ENCODE measurements at places on chromosomes 3 and 15. TPM values are rescaled to one million over a fixed set of nuclear protein-coding genes. Genes with fewer than 3 reads are reported as not detected.

DNA sequence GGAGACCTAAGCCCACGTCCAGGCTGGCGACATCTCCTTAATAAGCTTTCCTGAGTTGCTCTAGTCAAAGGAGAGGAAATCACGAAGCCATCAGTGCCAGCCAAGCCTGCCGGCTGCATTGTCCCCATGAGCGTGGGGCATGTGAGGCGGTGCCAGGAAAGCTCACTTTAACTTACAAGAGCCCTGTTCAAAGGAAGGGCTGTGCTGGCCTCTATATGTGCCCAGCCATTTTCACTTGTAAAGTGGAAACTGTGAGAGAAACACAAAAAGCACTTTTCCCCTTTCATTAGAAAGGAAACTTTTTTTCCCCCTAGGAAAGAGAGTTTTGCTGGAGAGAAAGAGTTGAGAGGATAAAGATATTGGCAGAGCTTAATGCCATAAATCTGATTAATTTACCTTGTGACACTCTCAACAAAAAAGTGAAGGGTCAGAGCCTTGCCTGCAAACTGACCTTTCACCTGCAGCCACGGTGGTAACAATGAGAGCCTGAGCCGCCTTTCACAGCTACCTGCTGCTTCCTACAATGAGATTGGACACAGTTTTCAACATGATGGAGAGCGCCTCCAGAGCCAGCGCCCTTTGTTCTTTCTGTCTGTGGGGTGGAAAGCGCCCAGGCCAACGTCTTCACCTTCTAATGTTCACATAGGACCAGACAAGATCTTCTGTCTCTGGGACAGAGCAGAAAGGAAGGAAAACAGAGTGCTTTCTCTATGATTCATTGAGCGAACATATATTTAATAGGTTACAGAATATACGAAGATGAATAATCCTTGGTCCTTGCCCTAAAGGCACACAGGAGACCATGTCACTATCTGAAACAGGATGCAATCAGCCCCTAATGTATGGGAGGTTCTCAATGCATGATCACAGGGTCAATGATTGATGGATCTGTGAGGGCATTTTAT lies 233.1 kb upstream of the HES1 start:
- no peak for DNase-seq

- no peak for DNase-seq
Measured at GRCh38 chr15:86231864-86232721, 152.4 kb downstream of the AGBL1 start.

GRCh38 chr3:120281261-120281660 lies 3.8 kb downstream of the GPR156 start:
- DNase-seq: no peak

GRCh38 chr3:174337227-174337626 lies 521.9 kb upstream of the NAALADL2 start:
- DNase-seq: no peak

Gene CHCHD4
- total RNA-seq: 17.3 TPM

- DNase-seq: no peak
Measured at GRCh38 chr3:174863488-174863887, 4.4 kb downstream of the NAALADL2 start.

Gene CCR8
- total RNA-seq: not detected

GRCh38 chr15:83919319-83919830 lies 265.5 kb downstream of the ADAMTSL3 start:
- DNase-seq: no peak

DNA sequence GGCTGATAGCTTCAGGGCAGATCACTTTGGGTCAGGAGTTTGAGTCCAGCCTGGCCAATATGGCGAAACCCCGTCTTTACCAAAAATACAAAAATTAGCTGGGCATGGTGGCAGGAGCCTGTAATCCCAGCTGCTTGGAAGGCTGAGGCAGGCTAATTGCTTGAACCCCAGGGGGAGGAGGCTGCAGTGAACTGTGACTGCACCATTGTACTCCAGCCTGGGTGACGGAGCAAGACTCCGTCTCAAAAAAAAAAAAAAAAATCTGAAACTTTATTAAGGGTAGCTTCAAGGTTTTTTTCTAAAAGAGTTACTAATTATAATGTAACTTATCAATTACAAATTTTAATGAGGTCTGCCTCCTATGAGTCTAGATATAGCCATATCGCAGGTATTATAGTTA lies 5.1 kb downstream of the NECTIN3 start:
- no peak for DNase-seq

- DNase-seq: no peak
Measured at GRCh38 chr3:69388241-69388640, 2.4 kb upstream of the FRMD4B start.

GRCh38 chr3:16050641-16051467 lies 123.6 kb upstream of the GALNT15 start:
- no peak for DNase-seq

- no peak for DNase-seq
Measured at GRCh38 chr3:10387881-10388609, 67.1 kb upstream of the SEC13 start.

- no peak for DNase-seq
Measured at GRCh38 chr3:183254487-183255347, 1.7 kb downstream of the B3GNT5 start.

GRCh38 chr3:118782755-118783202 lies 251.9 kb downstream of the IGSF11 start:
- no peak for DNase-seq

Gene PAQR5
- 10.5 TPM for total RNA-seq

DNA sequence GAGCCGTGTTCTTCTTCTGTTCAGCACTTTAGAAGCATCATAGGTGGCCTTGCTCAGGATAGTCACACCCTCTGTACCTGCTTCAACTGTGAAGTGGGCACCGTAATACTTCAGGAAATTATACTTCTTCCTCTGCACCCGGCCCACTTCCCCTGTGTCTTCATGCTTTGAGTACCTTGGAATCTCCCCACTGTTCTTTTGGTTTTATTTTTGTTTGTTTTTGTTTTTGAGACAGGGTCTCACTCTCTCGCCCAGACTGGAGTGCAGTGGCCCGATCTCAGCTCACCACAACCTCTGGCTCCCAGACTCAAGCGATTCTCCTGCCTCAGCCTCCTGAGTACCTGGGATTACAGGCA lies 1.7 kb downstream of the P2RY14 start:
- DNase-seq: no peak

DNA sequence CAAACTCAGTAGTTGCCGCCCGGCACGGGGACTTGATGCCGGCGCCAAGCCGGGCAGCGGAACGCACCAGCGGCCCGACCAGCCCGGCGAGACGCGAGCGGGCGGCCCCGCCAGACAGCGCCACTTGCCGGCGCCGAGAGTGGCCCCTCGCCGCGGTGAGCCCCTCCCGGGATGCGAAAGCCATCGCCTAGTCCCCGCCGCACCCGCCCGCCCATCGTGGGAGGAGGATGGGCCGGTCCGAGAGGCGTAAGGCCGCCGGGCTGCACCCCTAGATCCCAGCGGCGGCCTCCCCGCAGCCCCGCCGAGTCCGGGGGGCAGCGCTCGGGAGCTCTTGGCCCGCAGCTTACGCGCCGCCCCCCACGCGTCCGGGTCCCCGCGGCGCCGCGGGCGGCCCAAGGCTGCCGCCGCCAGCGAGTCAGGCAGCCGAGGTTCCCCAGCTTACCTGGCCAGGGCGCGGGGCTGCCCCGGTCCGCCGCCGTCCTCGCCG lies 609 bp downstream of the GOLGA8A start:
- peak; percentile 60 for DNase-seq

Gene GATM
- total RNA-seq: not detected

GRCh38 chr15:56653107-56653506 lies 80.2 kb downstream of the ZNF280D start:
- DNase-seq: no peak

GRCh38 chr3:55720614-55721013 lies 233.5 kb upstream of the WNT5A start:
- no peak for DNase-seq

Gene TRIM42
- not detected for total RNA-seq

- no peak for DNase-seq
Measured at GRCh38 chr3:187946163-187946691, 201.0 kb upstream of the BCL6 start.

All from SJSA1 (cell line).